Stimulated activated naive CD4-positive, alpha-beta T cell (primary cell): ENCODE measurements at places on chromosomes 2 and 18.

DNA sequence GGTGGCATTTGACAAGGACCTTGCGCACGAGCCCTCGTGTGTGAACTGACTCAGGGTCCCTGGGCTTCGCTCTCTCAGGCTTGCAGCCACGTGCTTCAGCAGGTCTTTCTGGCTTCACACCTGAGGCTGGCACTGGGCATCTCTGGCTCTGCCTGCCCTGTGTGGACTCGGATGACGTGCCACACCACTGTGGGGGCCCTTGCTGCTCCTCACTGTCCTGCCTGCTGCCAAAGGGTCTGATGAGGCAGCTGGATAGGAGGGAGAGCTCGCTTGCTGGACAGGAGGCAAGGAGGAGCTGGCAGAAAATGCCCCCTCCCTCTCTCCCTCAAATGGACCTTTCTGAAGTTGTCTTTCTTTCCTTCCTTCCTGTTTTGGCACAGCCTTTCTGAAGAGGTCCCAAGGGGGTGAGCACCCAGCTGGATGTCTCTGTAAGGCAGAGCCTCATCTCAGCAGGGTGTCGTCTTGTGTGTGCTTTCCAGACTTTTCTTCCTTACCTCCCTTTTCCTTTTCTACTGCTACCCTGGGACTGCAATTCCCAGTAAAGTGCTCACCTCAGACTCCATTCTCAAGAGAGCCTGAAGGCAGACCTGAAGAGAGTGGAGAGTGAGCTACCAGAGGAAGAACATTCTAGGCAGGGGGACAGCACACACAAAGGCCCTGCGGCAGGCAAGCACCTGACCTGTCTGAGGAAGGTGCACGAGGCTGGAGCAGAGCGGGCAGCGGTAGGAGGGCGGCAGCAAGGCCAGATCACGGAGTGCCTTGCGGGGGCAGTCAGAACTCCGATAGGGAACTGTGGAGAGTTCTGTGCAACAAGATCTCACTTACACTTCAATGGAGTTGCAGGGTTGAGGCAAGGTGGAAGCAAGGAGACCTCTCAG lies 5.3 kb downstream of the PER2 start:
- DNase-seq: no peak

DNA sequence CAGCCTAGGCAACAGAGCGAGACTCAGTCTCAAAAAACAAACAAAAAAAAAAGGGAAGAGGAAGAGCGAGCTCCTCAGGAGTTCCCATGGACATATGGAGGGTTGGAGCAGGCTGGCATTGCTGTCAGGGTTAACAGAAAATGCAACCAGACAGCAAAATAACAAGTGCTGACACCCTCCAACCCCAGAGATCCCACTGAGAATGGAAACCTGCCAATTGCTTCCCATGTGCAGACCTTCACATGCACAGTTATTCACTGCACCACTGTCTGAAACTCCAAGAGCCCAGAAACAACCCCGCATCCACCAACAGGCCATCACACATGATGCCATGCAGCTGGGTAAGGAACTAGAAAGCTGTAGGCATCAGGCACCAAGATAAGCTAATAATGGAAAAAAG lies 43.5 kb downstream of the TFCP2L1 start:
- DNase-seq: no peak

DNA sequence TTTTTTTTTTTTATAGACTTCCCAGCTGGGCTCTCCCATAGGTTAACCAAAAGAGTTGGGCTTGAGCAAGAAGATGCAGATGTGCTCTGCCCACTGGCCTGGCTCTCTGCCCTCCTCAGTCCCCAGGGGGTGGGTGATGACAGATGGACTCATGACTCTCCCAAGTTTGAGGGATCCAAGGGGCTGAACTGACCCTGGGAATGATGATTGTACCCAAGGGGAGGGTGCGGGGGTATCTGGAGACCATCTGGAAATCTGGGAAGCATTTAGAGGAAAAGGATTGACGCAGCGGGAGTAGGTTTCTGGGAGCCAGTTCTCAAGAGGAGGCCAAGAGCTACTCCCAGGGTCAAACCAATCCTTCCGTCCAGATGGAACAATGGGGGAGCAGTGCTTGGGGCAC lies 330.8 kb downstream of the CYP26B1 start:
- DNase-seq: no peak

- DNase-seq: no peak
Measured at GRCh38 chr2:72891091-72891818, 4.0 kb downstream of the SPR start.

- DNase-seq: no peak
Measured at GRCh38 chr2:42268528-42269151, 92.4 kb downstream of the COX7A2L start.

DNA sequence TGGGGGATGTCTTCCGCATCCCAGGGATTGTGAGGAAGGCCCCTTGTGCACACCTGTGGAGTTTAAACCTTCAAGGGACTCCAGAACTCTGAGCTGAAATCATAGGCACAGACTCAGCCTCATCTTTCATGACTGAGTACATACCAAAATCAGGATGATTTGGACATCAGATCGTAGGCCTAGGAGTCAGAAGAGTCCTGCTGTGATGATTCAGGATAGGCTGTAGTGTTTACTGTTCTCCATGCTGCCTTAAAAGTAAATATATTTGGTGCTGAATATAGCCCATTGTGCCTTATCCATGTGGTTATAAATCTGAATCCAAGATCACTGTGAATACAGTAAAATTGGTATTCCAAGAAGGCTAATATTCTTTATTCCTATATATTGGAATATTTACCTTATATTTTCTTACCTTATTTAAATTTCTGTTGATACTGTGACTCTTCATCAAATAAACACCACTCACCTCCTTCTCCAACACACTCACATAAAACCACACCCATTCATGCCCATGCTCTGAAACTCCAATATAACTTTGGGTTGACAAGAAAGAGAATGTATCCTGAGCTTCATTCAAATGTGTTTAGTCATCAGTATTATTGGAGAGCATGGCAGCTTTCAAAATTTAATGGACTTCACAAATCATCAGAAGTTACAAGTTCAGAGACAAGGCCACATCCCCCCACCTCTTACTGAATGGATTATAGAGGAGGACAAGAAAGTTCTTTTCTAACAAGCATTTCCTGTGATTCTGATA lies 561.4 kb upstream of the LINC00305 start:
- no peak for DNase-seq

GRCh38 chr18:3453540-3454364 lies 3.8 kb downstream of the TGIF1 start:
- peak; percentile 16 for DNase-seq

DNA sequence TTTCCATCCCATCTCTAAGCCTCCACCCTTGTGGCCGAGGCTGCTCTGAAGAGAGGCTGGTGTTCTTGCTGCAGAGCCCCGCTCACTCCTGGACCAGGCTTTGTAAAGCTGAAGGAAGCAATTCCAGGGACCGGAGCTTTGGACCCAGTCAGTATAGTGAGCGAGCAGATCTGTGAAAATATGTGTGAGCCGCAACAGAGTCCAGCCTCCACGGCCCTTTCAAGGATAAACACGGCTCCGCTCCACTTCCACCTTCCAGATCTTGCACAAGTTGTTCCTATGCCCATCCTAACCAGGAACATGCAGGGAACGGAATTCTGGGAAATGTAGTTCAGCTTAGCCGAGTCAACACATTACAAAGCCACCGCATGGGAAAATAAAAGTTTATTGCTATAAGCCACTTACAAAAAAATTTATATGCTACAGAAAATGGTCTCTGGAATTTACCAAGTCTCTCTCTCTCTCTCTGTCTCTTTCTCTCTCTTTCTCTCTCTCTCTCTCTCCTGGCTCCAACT lies 151.7 kb upstream of the ZNF521 start:
- no peak for DNase-seq

DNA sequence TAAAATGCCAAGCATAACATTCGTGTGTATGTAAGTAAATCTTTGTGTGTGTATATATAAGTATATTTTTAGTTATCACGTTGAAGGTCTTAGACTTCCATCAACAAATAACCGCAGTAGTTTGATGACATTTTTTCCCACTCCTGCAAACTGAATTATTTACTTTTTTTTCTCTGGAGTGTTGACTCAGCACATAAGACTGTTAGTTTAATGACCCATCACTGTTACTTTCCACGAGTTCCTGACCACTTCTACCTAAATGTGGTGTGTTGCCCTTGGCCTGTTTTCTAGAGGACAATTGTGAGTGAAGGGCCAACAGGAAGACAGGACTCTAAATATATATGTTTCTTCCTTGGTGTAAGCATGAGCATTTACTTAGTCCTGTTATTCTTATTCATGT lies 71.3 kb upstream of the TXNDC2 start:
- no peak for DNase-seq

DNA sequence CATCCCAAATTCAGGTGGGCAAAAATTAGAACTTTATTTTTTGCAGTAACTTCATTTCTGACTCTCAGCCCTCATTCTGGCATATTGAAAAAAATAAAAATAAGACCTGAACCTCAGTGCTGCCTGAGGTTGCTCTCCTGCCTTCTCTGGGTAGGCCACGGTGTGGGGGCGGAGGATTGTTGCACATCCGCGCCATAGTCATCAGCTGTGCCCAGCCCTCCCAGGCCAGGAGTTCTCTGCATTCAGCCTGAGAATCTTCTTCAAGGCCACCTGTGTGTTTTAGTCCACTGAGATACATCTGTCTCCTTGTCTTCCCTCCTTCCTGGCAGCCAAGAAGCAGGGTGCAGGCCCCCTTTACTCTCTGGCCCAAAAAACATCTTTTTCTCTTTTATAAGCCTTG lies 94.7 kb downstream of the ARMC9 start:
- DNase-seq: no peak

GRCh38 chr2:17334300-17334699 lies 183.9 kb downstream of the RAD51AP2 start:
- no peak for DNase-seq

DNA sequence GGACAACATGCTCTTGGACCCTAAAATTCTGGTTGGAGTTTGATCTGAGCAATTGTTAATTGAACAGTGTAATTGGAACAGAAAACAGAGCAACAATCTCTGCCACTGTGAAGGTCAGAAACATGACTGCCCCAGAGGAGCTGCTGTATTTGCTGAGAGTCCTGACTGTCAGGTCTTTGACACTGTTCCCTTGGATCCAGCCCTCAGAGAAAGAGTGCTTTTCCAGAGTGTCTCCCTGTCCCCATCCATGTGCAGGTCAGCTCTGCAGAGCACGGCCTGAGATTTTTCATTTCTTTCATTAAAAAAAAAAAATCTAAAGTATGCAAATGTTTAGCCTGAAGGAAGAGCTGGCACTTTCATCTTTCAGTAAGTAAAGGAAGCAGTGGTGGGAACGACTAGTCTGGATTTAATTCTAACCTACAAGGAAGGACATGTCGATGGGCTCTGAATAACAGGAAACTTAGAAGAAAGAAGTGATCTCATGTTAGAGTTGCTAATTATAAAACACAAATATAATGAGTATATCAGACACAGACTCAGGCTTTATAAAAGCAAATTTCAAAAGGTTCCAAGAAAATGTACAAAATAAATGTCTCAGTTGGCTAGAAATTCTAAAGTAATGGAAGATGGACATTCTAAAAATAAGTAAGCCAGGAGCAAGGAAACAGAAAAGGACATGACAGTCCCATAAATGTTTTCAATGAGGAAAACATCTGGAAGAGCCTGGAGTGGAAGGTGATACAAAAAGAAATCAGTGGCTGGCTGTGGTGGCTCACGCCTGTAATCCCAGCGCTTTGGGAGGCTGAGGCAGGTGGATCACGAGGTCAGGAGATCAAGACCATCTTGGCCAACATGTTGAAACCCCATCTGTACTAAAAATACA lies 876.5 kb downstream of the EPHA4 start:
- no peak for DNase-seq

DNA sequence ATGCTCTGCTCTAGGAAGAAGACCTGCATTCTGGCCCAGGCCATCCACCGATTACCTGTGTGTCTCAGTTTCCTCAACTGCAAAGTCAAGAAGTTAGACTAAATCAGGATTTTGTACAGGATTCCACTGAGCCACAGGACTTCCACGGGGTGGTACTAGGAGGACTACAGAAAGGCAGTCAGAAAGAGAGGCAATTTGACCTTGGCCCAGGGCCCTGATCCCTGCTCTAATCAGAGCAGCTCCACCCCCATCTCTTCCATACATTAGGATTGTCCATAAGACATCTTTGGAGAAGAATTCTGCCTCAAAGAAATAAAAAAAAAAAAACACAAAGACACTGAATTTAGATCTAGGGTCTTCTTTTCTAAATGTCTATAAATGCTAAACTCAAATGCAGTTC lies 52.8 kb upstream of the TSPYL6 start:
- DNase-seq: no peak

DNA sequence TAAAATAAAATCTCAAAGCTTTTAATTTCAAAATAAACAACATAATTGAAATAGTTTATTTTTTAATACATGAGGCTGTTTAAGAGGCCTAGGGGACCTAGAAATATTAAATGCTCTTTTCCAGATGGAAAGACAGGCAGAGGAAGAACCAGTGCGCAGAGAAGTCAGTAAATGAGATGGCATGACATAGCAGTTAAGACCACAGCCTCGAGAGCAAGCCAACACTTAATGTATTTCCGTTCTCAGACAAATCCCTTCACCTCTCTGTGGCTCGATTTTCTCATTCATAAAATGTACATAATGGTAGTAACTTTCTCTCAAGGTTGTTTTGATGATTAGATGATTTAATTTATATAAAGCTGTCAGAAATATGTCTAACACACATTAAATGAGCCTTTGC lies 405.1 kb upstream of the CWC22 start:
- DNase-seq: no peak

GRCh38 chr2:71714601-71715240 lies 261.4 kb downstream of the DYSF start:
- no peak for DNase-seq

DNA sequence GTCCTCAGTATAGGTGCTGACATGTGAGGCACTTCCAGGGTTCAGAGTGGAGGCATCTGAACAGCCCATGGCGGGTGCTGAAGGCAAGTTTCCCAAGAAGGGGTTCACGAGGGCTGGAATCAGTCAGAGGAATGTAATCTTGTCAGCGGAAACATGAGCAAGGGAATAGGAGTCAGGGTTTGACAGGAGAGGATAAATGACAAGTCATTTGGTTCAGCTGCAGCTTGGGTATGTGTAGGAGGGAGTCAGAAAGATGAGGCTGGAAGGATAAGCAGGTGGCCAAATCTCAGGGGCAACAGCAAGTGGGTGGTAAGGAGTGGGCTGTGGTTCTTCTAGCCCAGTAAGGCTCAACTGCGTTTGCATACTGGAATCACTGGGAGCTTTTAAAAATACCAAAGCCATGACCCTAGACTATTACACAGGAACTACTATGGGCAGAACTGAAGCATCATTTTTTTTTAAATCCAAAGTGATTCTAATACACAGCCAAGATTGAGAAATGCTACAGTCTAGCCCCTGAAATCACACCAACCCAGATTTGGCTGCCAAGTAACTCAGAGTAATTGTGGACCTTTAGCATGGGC lies 41.8 kb upstream of the NAB1 start:
- DNase-seq: no peak

DNA sequence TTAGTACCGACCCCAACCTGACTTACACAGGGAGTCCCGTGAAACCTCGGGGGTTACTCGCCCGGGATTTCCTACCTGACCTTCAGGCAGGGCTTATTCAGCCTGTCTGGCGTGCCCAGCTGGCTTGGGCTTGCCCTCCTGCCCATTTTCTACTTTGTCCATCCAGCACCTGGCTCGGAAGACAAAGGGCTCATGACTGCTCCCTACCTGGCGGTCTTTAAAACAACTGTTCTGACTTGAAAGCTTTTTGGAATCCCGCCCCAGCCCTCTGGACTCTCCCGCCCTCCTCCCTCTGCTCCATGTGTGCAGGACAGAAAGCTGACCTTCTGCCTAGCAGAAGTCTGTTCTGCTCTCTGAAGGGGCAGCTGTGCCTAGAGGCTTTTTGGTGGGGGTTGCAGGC lies 43.1 kb downstream of the ACKR3 start:
- no peak for DNase-seq

GRCh38 chr2:210189452-210190138 lies 18.4 kb upstream of the KANSL1L start:
- DNase-seq: no peak

- no peak for DNase-seq
Measured at GRCh38 chr2:160156100-160156499, 44.0 kb downstream of the ITGB6 start.
